ENCODE measurements at places on chromosomes 2 and 18.

GRCh38 chr2:238743243-238744065 is 104.4 kb upstream of the TWIST2 start:
- DNase-seq = no peak

GRCh38 chr2:183059561-183059960 is 19.0 kb upstream of the DUSP19 start:
- no peak for DNase-seq

GRCh38 chr2:52881606-52882005 is 886.0 kb upstream of the CHAC2 start:
- DNase-seq = no peak

GRCh38 chr18:48948112-48949049 is 2.4 kb downstream of the SMAD7 start:
- DNase-seq = no peak

DNA sequence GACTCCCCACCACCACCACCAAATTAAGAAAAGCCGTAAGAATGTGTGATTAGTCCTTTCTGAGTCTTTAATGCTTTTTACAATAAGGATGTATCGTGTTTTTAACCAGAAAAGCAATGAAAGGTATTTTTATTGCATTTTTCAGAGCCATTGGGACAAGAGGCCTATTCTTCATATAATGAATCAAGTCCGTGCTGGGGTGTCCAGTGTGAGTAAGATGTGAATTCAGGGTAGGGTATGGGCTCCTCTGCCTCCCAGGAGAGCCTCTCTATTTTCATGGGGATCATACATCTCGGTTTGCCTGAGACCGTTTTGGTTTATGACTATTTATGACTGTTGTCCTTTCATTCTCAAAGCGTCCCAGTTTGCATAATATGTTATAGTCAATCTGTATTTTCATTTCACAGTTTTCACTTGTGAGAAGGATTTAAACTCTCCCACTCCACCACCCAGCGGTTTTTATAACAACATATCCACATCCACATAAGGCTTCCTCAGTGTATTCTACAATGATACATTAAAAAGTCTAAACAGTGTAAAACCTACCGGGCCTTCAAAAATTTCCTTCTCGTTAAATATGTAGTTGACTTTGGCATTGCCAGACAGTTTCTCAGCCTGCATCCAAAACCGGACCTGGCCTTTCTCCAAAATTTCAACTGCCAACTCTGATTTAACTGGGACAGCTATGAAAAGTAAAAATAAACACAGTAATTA is 80.8 kb upstream of the LPIN2 start:
- DNase-seq = no peak

DNA sequence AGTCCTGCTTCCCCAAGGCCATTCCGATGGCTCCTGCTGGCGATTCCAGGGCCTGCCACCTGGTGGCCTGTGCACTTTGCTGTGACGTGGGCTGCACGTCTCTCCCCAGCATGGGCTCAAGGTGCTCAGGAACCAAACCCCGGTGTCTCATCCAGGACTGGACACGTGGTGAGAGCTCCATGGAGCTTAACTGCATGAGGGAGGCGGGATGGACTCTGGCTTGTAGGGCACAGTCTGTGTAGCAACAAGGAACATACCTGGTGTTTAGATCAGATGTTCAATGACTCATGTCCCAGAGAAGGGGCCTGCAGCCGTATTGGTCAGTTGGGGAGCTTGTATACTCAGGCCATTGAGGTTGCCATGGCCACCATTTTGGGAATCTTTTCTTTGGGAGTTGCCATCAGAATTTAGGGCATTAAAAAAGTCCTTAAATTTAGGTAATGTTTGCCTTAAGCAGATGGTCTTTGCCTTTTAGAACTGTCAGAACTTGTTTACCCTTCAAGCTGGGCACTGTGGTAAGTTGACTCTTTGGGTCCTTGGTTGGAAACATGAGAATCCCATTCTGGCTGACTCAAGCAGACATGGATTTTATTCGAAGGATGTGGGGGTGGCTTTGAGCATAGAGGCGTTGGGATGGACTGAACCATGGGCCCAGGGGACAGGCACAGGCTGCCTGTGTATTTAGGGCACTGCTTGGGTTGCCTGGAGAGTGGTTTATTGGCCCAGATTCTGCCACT is 21.0 kb downstream of the AGAP1 start:
- DNase-seq = no peak

GRCh38 chr18:70219688-70220087 is 14.2 kb upstream of the RTTN start:
- DNase-seq = no peak

DNA sequence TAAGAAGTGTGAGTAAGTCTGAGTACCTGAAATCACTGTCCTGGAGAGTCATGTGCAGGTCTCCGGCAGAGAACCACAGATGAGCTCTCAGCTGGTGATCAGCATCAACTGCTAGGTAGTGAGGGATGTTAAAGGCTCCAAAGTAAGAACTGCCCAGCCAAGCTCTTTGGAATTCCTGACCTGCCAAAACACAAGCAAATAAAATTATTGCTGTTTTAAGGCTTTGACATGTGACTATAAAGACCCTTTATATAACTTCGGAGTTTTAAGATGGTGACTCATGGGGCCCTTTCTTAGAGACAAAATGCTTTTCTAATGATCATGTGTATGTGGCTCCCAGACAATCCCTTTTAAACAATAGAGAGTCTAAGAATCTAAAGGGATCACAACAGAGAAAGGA is 855.7 kb downstream of the TRIB2 start:
- no peak for DNase-seq

- DNase-seq = no peak
These were observed 17.3 kb downstream of the PDCD1 start for GRCh38 chr2:241841181-241842066.

- DNase-seq = no peak
These were observed 20.2 kb downstream of the B3GNT2 start for GRCh38 chr2:62216113-62216512.

DNA sequence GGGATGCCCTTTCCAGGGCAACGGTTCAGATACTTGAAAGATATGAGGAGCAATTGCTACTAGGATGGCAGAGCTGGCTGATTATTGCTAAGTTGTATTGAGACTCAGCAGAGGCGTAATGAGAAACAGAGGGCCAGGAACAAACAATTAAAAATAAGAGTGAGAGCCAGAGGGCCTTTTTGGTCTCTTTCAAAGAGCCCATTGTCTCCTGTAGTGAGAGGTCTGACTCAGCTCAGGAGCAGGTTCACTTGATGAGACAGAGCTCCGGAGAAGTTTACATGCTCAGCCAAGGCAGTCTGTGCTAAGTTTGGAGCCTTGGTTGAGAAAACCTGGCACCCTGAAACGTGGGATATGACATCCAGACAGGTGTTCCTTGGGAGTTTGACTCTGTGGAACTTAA is 303.9 kb upstream of the DLGAP1 start:
- no peak for DNase-seq

- no peak for DNase-seq
These were observed 87.6 kb upstream of the SPOPL start for GRCh38 chr2:138414014-138414413.

- no peak for DNase-seq
These were observed 209.6 kb upstream of the PIK3C3 start for GRCh38 chr18:41745166-41746049.

GRCh38 chr2:39604866-39605265 is 60.9 kb upstream of the TMEM178A start:
- no peak for DNase-seq

GRCh38 chr2:201260302-201260800 is at the start of gene CASP8:
Gene CASP8 (plus strand): TSS chr2:201260536. CDS start chr2:201266487, 5,951 bp downstream.
- no peak for DNase-seq

- no peak for DNase-seq
These were observed 104.6 kb downstream of the TPGS2 start for GRCh38 chr18:36724169-36724568.

DNA sequence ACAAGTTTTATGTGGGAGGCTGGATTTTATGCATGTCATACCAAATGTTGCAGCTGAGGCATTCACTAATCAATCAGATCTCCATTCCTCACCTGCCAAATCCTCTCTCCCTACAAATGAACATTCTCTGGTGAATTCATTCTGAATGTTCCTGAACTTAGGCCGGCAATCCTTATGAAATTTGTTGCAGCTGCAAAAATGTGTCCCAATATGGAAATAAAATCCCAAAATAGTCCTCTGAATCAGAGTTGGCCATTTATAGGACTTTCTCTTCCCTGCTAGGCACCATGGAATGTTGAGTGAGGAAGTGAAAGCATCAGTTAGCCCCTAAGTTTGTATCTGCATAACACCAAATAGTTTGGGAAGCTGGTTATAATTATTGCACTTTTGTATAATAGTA is 25.6 kb downstream of the GCA start:
- DNase-seq = no peak

GRCh38 chr18:22544626-22545025 is 126.9 kb upstream of the CTAGE1 start:
- no peak for DNase-seq

GRCh38 chr2:73084971-73085370 is 13.5 kb upstream of the SFXN5 start:
- DNase-seq = no peak

GRCh38 chr2:172555272-172555521 is 693 bp upstream of the PDK1 start:
- DNase-seq = no peak
